ENCODE measurements at places on chromosomes 11 and 22.

DNA sequence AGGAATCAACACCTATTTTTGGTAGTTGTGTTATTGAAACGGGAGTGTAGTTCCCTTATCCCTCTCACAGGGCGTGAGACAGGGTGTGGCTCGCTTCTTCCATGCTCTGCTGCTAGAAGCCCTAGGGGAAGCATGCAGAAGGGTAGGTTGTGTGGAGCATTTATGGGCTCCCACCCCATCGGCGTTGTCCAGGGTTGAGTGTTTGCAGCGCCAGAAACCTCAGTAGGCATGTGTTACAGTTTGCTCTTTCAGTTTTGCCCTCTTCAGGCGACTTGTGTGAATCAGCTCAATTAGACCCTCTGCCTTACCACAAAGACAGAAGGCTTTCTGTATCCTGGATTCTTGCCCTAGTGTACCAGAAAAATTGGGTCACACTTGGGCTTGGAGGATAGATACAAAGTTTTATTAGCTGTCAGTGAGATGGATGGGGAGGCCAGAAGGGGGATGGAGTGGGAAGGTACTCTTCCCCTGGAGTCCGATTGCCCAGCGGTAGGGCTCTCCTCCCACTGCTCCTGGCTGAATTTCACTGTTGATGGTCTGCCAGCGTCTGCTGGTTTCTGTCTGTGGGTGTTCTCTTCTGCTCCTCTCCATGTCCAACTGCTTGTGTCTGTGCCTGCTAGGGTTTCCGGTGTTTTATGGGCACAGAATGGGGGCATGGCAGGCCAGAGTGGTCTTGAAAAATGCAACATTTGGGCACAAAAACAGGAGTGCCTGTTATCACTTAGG lies 358.3 kb upstream of the CTSC start:
- DNase-seq: no peak

DNA sequence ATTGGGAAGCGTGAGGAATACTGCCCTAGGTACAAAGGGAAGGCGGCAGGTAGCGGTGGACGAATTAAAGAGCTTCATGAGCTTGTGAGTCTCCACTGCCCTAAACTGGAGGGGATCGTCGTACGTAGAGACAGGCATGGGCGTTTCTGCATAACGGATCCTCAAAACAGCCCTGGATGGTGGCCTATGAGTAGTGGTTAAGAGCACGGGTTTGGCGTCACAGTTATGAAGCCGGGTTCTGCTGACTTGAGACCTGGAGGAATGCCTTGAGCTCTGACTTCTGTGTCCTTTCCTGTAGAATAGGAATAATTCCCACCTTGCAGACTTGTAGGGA lies 335 bp downstream of the TMEM138 start:
- no peak for DNase-seq

DNA sequence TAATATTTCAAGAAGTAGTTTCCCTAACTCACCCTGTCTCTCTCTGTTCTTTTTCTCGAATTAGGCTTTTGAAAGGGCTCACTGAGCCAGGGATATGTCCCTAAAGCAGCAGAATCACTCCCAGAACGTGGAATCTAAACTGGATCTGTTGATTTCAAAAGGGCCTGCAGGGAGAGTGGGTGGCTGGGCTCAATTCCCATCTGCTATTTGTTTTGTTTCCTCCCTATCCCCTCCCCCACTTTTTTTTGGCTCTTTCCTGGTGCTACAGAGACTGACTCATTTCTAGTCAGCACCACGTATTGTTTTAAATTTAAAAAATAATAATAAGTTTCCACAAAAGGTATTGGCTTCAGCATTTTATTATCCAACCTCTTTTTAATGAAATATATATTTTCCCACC lies 961.5 kb downstream of the FAM181B start:
- DNase-seq: no peak

DNA sequence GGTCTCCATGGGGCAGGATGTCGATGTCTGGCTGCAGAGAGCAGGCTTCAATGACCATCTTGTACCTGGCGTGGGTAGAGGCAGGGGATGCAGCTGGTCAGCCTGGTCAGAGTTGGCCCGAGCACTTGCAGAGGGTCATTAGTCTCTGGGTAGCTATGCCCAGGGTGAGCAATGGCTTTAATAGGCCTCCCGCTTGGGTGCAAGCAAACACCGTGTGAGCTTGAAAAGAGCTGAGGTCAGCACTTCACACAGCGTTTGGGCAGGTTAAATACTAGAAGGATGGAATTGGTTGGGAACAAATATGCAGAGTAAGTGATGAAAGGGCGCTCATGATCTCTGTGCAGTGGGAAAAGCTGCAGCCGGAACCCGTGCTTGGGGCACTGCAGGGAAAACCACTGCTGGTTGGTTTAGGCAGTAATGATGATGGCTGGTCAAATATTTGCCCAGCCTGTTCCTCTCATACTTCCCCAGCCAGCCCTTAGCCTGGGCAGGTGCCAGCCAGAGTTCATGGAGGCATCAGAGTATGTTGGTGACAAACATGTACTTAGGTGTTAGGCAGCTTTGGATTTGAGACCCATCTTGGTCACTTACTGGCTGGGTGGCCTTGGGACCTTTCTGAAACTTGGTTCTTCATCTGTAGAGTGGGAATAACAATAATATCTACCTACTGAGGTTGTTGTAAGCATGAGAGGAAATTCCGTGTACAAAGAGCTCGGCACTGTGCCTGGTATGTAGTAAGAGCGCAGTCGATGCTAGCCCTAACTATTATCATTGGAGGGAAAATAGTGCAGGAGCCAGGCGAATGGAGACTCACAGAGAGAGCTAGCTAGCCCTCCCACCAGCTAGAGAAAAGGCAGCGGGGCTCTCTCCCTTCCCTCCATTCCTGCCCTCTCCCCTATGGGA lies 25.2 kb upstream of the KCNJ11 start:
- DNase-seq: no peak

GRCh38 chr11:64000026-64000739 lies 13.9 kb downstream of the OTUB1 start:
- DNase-seq: peak; percentile 35

DNA sequence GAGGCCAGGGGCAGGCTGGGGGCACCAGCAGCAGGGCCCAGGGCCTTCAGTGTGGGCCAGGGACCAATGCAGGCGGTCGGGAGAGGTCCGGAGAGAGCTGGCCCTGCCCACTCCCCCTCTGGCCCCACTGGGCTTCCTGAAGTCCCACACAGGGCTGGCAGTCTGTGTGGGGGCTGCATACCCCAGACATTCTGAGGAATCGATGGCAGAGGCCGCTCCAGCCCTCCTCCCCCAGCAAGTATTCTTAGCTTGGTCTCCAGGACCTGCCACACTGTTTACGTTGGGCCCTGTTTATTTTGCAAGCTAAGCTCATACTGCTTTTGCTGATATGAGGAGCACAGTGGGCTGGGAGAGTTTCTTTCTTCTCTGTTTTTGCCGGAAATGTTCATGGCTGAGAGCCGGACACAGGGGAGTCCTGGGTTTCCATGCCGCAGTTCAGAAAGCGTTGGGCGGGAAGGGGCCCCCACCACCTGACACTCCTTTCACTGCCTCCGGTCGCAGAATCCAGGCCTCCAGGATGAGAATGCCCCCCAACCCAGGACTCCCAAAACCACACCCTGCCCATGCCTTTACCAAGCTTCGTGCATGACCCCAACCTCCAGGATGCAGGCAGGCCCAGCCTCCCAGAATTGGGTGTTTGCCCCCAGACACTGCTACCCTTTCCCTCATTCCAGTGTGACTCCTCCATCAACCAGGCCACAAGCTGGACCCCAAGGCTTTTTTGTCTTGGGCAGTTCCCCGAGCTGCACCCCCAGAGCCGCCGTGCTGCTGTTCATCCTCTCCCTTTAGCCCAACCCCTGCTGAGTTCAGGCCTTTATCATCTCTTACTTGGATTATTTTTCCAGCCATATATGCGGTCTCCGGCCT lies 81.8 kb upstream of the KCNQ1OT1 start:
- DNase-seq: no peak

DNA sequence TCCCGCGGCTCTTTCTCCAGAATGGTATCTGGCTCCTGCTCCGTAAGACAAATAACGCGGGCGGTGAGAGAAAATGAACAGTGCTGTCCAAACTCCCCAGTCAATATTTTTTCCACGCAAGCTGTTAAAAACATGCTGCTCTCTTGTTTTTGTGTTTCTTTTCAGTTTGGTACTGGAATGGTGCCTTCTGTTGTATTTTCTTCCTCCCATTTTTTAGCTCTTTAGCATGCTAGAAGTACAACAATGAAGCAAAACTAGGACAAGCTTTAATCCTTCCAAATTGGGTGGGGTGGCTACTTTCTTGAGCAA lies 599 bp upstream of the PPP2R1B start:
- DNase-seq: no peak

- DNase-seq: no peak
These were observed 13.4 kb downstream of the PACSIN2 start for GRCh38 chr22:43001271-43002201.

All from stimulated activated CD8-positive, alpha-beta memory T cell treated with anti-CD3 and anti-CD28 coated beads, Interleukin-15, amount 100 ng/mL, for 1 hour (primary cell).